ENCODE measurements at places on chromosomes 7 and 10.

- peak; percentile 53 for DNase-seq
Measured at GRCh38 chr7:55521917-55522902, 50.1 kb downstream of the VOPP1 start.

GRCh38 chr10:96660297-96660696 is 60.0 kb downstream of the PIK3AP1 start:
- no peak for DNase-seq

GRCh38 chr7:141706239-141707064 is 1.7 kb upstream of the WEE2 start:
- no peak for DNase-seq

DNA sequence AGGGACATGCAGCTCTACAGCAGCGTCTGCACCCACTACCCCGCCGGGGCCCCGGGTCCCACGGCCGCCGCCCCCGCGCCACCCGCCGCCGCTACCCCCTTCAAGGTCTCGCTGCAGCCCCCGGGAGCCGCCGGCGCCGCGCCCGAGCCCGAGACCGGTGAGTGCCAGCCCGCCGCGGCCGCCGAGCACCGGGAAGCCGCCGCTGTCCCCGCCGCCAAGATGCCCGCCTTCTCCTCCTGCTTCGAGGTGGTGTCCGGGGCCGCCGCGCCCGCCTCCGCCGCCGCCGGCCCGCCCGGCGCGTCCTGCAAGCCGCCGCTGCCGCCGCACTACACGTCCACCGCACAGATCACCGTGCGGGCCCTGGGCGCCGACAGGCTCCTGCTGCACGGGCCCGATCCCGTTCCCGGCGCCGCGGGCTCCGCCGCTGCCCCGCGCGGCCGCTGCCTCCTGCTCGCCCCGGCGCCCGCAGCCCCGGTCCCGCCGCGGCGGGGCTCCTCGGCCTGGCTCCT is 631 bp downstream of the OTUD1 start:
- DNase-seq = no peak

- peak; percentile 22 for DNase-seq
Measured at GRCh38 chr10:58952747-58953466, 223.5 kb upstream of the PHYHIPL start.

DNA sequence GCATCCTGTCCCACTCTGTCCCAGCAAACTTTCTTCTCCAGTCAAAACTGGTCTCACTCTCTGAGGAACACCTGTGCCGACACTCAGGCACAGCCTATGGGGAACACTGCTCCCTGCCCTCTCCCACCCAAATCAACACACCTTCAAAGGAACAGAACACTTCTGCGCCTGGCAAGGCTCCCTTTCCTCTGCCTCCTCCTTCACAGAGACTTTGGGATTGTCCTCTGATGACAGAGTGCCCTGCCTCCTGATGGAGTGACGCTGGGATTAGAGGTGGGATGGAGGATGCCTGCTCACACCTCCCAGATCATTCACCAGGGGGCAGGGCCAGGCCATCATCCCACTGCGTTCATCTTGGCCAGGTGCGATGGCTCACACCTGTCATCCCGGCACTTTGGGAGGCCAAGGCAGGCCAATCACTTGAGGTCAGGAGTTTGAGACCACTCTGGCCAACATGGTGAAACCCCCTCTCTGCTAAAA is 26.5 kb downstream of the KLF6 start:
- no peak for DNase-seq

- no peak for DNase-seq
Measured at GRCh38 chr10:3081383-3081981, 14.1 kb downstream of the PFKP start.

DNA sequence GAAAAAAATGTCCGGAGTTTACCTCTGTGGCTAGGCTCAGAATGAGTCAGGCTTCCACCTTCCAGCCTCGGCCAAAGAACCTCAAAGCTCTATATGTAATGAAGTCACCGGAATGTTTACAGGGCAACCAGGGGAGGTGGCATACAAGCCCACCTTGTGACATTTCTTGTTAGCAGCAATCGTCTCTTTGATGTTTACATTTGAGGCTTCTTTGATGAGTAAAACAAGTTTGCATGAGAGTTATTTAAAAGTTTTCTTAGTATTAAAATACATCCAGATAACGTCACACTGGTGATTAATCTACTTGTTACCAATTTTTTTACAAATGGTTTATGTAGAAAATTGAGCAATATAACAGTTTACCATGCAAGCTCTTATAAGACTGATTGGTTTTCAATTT is 133.1 kb upstream of the ADAM12 start:
- DNase-seq = no peak

- no peak for DNase-seq
Measured at GRCh38 chr10:99532687-99533495, at the start of gene NKX2-3. NKX2-3 (plus strand) TSS chr10:99532942; CDS start chr10:99533132, 190 bp downstream.

DNA sequence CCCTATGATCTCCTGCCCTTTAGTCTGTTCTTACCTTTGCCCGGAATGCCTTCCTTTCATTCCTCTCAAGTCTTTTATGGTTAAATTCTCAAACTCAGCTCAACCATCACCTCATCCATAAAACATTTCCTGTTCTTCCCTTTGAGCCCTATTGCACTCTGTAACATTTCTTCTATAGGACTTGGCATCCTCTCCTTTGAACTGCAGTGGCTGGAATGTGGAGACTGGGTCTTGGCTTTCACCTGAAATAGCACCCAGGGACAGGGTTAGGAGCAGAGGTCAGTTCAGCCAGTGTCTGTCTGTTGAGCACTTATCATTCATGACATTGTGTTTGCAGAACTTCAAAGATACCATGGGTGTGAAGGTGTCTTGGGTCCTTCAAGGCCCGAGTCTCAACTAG is 7.2 kb downstream of the NFE2L3 start:
- no peak for DNase-seq

GRCh38 chr7:5064391-5065106 is 18.9 kb downstream of the RBAK start:
- no peak for DNase-seq

DNA sequence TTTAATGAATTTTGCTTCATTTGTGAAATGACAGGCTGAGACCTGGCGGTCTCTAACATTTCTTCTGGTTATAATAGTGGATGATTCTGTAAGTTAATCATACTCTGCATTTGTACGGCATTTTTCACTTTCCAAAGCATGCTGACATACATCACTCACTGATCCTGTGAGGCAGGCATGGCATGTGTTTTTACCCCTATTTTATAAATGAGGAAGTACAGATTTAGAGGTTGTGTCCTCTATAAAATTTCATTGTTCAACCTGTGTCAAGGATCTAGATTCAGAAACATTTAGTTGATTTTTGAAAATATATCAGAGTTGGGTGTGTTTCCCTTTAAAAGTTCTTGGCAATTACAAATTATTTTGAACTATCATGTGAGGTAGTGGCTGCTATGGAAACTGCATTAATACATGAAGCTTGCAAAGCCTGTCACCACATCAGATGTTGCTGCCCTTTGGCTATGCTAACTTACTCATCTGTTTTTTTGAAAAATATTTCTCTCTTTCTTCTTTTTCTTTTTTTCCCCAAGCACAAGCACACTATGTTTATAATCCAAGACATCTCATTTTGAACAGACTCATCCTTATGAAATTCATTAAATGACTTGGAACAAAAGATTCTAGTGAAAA is 172.7 kb downstream of the GNAI1 start:
- DNase-seq = no peak

DNA sequence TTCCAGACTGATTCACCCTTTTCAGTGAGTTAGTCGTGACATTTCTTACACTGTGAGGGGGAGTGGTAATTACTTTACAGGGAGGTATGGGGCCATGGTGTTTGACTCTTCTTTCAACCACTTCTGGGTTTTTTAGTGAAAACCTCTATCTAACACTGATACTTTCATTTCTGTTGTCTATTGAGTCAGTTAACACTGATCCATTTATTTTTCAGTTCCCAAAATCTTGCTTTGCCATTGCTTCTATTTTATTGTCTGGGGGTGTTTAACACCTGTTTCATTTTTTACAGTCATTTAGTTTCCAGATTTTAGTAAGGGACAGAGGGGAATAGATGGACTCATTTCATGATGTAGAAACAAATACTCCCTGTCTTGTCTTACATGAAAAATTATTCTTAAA is 61.5 kb downstream of the HELLS start:
- no peak for DNase-seq

DNA sequence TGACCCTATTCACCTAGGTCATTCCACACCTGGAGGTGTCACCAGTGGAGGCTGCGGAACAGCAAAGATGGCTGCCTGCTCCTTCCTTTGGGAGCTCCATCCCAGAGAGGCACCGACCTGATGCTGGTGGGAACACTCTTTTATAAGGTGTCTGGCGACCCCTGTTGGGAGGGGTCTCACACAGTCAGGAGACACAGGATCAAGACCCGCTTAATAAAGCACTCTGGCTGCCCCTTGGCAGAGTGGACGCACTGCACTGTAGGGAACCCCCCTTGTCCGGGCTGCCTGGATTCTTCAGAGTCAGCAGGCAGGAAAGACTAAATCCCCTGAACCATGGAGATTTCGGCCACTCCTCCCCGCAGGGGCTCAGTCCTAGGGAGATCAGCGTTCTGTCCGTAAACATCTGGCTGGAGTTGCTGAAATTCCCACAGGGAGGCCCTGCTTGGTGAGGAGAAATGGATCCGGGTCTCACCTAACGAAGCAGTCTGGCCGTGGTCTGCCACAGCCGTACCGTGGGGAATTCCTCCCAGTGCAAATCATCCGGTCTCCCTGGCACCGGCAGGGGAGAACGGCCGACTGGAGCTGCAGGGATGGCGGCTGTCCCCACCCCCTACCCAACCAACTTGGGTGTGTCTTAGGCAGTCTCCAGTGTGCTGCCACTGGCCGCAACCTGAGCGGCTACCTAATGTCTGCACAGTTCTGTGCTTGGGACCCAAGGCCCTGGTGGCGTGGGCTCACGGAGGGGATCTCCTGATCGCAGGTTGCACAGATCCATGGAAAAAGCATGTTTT is 66.1 kb downstream of the LSMEM1 start:
- no peak for DNase-seq

DNA sequence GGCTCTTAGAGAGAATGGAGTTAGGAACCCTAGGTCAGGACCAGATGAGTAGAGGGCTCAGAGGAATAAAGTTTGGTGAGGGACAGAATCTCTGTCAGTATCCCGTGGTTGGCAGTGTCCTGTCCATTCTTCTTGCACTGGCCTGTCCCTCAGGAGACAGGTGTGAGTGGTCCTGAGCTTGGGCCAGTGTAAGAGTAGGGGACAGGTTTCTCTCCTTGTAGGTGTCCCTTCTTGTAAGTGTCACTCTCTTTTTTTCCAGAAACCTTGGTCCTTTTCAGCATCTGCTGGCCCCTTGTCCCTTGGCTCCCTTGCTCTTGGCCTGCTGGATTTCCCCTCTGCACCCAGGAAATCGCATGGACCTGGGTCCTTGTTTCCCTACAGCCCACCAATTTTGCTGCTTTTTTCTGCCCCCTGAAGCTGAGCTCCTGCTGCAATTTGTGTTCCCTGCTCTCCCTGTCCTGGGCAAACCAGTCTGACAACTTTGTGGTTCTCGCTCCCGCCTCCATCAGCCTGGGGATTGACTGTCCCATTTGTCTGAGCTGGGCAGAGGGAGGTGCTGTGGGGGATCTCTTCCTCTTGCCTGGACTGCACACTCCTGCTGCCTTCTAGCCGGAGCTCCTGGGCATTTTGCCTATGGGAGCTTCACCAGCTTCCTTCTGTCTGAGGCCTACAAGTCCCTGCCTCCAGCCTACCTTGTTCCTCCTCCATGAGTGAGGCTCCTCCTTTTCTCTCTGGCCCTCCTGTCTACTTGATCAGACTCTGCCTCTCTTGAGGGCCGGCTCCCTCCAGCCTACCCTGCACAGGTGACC is 6.5 kb downstream of the TSPAN14 start:
- no peak for DNase-seq

DNA sequence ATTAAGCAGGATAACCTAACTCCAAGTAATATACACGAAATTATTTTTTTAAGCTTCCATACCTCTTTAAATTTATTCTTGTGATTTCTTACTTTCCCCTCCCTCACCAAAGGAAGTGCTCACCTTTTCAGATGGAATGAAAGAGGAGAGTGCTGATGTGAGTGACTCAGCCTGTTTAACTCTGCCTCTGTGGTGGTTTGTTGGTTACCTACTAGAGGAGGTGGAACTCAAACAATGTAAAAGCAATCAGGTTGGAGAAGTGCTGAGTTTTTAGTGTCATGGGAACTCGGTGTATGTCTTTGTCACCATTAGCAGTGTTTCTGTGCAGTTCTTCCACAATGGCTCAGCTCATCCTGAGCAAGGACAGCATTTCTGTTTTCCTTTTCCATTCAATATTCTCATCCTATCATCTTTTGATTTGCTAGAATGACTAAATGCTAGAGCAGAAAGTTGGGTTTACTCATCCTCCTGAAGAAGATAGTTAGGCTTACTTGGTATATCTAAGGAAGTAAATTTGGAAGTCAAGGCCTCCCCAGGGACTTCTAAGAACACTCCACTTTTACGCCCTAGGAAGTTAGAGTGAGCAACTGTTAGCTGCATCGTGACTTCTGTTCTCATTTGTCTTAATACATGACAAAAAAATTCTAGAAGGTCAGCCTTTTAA is 6.0 kb downstream of the ADD3 start:
- DNase-seq = no peak

GRCh38 chr7:44211126-44211675 is 10.4 kb downstream of the YKT6 start:
- DNase-seq = no peak

DNA sequence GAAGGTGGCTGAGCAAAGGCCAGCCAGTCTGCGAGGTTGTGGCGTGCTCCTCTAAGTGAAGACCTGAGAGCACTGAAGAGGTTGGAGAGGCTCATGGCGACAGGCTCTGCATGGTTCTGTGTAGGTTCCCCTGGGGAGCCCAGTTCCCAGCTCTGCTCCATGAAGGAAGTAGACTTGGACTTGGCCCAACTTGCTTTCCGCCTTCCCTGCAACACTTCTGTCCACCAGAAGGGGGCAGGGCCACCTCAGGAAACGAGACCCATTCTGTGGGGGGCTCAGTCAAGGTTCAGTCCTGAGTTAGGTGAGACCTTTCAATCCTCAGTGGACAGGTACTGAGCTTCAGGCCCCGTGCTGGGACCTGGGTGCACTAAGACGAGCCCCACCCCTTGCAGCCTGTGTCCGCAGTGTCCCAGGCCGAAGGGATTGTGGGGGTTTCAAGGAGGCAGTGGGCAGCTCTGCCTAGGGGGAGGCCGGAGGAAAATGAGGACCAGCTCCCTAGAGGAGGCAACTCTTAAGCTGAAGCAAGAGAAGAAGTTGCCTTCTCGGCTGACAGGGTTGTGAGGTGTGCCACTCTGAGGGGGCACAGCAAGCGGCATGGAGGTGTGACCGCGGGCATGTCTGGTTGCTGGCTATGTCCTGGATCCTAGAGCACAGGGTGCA is 15.0 kb upstream of the PCBD1 start:
- peak; percentile 11 for DNase-seq

GRCh38 chr7:72925546-72926120 is 738 bp downstream of the POM121 start:
- no peak for DNase-seq

GRCh38 chr7:2823130-2823529 is 21.0 kb downstream of the GNA12 start:
- DNase-seq = no peak
